Pons (tissue), 1 donor: ENCODE measurements at places on chromosomes 5 and 9.

GRCh38 chr9:2936221-2936620 lies 92.3 kb upstream of the PUM3 start:
- DNase-seq, result no peak

DNA sequence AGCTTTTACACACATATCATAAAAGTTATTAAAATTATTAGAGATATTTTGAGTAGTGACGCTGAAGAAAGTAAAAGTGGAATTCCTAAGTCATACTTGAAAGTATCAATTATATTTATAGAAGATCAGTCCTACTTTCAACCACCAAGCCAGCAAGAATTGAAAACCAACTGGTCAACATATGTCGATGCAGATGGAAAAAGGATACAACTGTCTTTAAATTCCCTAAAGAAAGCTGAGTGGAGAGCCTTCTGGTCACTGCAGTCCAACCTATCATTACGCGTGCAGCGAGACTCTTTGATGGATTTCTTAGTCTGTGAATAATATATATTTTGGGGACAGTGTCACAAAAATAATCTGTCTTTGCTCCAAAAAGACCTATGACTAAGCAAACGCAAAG lies 15.3 kb downstream of the MEF2C start:
- no peak for DNase-seq

- DNase-seq, result peak; percentile 54
Measured at GRCh38 chr9:89661391-89661949, 56.7 kb downstream of the GADD45G start.

DNA sequence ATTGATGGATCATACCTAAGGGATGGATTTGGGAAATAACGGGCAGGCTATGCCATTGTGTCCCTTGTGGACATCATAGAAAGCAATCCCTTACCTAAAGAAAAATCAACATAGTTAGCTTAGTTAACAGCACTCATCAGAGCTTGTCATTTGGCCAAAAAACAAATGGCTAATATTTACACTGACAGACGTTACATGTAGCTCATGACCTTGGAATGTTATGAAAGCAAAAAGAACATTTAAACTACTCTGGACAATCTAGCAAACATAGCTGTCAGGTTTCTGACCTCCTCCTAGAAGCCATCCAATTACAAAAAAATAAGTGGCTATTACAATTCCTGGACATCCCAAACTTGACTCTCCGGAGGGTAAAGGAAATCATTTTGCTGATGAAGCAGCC lies 23.8 kb downstream of the TMEM232 start:
- DNase-seq, result no peak
